Activated naive CD4-positive, alpha-beta T cell treated with anti-CD3 and anti-CD28 coated beads, Interleukin-2, amount 10 ng/mL, durations not matched to agents 7 days and 5 days (primary cell): ENCODE measurements at places on chromosomes 7 and 10.

DNA sequence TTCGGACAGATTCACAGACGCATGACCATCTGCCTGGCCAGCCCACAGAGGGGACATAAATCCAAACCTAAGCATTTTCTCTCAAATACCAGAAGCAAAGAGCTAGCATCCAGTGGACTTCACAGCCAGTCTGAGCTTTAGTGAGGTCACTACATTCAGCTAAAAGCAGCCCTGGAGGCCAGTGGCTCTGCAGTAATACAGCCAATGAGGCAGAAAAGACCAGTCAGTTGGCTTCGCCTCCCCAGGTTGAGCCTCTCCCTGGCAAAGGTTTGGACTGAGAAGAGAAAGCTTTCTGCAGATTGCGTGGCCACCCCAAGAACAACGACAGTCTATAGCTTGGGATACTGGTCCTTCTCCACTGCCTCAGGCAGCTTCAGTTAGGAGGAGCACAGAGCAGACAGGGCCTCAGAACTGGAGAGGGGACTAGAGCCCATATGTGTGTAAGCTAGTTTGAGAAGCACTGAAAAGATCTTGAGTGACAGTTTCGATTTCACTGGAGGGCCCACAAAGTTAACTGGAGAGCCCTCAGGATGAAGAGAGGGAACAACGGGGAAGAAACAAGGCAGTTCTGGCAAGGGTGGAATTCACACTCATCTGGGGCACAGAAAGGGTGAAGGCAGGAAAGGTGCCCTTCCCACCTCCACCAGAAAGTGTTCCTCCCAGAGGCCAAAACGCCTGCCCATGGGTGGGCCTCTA lies 3.8 kb downstream of the WDR91 start:
- H3K27me3 ChIP-seq = peaks cover 7% of the 10 kb centered on the region
- peaks cover 11% of the 10 kb centered on the region for H3K36me3 ChIP-seq
- H3K4me1 ChIP-seq = peaks cover 39% of the 10 kb centered on the region

DNA sequence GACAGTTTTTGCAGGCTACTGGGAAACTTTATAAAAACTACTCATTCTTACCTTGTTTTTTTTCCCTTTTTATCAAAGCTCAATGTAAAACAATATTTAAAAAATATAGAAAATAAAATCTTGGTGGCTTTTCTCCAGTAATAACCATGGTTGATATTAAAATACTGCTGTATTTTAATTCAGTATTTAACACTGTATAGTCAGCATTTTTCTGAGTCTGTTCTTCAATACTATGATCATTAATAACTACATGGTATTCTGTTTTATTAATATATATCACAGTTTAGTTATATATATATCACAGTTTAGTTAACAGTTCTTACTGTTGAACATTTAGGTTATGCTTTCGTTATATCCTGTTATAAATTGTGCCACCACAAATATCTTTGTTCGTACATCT lies 78.4 kb downstream of the SRI start:
- H3K27ac ChIP-seq = no peak overlapping the region
- DNase-seq = no peak
- no peaks in the 10 kb centered on the region for H3K4me1 ChIP-seq
- no peaks in the 10 kb centered on the region for H3K36me3 ChIP-seq
- H3K27me3 ChIP-seq = peaks cover 5% of the 10 kb centered on the region
- H3K4me3 ChIP-seq = no peak overlapping the region

- no peak overlapping the region for H3K4me3 ChIP-seq
- H3K27me3 ChIP-seq = peaks cover 14% of the 10 kb centered on the region
- no peak for DNase-seq
- no peaks in the 10 kb centered on the region for H3K36me3 ChIP-seq
- H3K4me1 ChIP-seq = no peaks in the 10 kb centered on the region
- H3K27ac ChIP-seq = no peak overlapping the region
Observed at GRCh38 chr7:101590663-101591435, 38.2 kb downstream of the MYL10 start.

DNA sequence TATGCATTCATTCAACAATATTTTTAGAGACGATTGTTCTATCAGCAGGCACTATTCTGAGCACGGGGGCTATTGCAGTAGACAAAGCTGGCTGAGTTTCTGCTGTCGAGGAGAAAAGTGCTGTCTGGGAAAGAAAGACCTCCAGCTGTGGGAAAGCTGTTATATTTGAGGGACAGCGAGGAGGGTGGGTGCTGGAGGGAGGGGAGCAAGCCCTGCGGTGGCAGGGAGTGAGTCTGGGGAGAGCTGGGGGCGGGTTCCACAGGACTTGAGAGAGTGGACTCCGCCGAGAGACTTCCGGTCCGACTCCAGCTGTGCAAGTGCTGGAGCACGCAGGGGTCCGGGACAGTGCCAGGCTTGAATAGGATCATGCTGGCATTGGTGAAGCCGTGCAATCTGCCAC lies 602.1 kb upstream of the FOXK1 start:
- no peaks in the 10 kb centered on the region for H3K4me1 ChIP-seq
- H3K4me3 ChIP-seq = no peak overlapping the region
- no peak for DNase-seq

DNA sequence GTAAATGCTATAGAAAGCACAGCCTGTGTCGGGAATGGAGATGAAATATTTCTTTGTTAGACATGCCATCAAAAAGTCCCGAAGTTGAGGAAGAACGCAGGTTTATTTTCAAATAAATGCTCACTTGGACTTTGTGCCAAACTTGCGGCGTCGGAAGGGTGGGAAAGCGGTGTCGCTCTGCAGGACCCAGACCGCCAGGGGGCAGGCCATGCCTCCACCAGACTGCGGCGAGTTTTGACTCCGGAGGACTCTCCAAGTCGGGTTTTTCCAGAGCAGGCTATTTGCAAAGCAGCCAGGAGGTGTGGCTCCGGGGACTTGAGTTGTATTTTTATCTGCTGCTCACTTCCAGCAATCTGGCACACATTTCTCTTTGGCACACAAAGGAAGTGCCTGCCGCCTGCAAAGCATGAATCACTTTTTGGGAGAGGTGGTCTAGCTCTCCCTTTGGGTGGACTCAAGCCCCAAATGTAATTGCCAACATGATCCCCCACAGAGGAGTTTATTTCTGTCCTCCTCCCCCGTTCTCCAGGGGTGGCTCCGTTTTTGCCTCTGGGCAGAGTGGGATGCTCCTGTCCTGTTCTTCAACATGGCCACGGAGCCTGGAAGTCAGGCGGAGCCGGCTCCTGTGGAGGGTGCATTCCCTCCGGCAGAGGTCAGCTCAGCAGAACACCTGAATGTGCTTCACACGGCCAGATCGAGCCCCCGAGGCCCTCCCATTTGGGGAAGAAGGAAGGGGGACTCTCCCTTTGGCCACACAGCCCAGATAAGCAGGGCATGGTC lies 82.3 kb upstream of the GPR26 start:
- peak; percentile 46 for DNase-seq
- H3K27me3 ChIP-seq = peaks cover 44% of the 10 kb centered on the region
- H3K4me3 ChIP-seq = no peak overlapping the region
- H3K36me3 ChIP-seq = no peaks in the 10 kb centered on the region

DNA sequence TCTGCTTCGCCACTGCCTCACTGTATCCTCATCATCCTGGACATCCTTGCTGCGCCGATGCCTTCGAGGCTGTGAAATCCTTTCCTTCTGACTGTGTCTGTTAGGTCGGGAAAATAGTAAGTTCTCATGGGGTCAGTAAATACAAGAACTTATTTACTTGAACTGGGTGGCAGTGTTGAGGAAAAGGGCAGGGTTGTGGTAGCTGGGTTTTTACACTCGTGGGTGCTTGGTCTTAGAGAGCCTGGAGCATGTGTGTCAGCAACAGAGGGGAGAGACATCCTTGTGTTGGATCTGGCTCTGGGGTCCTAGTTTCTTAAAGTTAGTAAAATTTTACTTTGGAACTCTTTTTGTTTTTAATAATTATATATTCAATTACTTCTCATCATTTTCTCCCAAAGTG lies 112.9 kb upstream of the GATA3 start:
- H3K4me1 ChIP-seq = peaks cover 18% of the 10 kb centered on the region
- H3K36me3 ChIP-seq = peaks cover 4% of the 10 kb centered on the region
- H3K27me3 ChIP-seq = no peaks in the 10 kb centered on the region
- H3K4me3 ChIP-seq = no peak overlapping the region

- no peak for DNase-seq
- H3K27ac ChIP-seq = no peak overlapping the region
- H3K4me3 ChIP-seq = no peak overlapping the region
- no peaks in the 10 kb centered on the region for H3K4me1 ChIP-seq
- no peaks in the 10 kb centered on the region for H3K36me3 ChIP-seq
Observed at GRCh38 chr7:17590221-17590620, 291.8 kb downstream of the AHR start.

- H3K27ac ChIP-seq = no peak overlapping the region
- H3K36me3 ChIP-seq = no peaks in the 10 kb centered on the region
- H3K27me3 ChIP-seq = no peaks in the 10 kb centered on the region
- H3K4me3 ChIP-seq = no peak overlapping the region
- H3K4me1 ChIP-seq = peaks cover 10% of the 10 kb centered on the region
- DNase-seq = no peak
Observed at GRCh38 chr10:87849001-87849400, 14.3 kb downstream of the KLLN start.
